ENCODE measurements at places on chromosomes 3 and 15.

DNA sequence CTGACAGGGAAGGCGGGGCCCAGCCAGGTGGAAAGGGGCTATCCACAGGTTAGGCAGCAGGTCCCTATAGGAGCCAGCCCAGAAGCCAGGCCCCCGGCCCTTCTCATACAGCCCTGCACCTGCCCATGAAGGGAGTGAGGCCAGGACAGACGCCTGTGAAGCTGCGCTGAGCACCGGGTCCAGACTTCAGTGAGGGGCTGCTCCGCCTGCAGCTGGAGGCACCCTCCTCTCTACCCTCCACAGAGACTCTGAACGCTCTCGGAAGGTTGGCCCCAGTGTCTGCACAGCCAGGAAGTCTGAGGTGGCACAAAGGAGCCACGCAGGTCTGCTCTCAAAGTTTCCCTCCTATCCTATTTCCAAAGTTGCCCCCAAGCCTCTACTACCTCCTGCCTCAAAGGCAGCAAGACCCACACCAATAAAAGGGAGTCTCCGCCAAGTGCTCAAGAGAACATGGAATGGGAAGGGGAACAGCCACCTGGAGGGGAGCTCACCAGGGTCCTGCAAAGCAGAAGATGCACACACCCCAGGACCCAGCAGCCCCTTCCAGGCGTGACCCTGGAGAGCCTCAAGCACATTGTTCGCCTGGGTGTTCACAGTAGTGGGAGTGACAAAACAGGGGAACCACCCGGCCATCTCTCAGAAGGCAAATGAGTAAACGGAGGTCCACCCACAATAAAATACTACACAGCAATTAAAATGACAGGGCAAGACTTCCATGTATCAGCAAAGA lies 19.5 kb downstream of the XXYLT1 start:
- no peak for DNase-seq

DNA sequence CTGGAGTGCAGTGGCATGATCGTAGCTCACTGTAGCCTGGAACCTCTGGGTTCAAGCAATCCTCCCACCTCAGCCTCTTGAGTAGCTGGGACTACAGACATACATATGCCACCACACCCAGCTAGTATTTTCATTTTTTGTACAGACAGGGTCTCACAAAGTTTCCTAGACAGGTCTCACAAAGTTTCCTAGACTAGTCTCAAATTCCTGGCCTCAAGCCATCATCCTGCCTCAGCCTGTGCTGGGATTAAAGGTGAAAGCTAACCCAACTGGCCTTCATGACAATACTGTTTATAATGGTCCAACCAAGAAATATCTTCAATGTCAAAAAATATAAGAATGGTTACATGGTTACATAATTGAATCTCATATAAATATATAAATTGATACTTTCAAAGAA lies 24.0 kb downstream of the GPR176 start:
- DNase-seq = no peak

DNA sequence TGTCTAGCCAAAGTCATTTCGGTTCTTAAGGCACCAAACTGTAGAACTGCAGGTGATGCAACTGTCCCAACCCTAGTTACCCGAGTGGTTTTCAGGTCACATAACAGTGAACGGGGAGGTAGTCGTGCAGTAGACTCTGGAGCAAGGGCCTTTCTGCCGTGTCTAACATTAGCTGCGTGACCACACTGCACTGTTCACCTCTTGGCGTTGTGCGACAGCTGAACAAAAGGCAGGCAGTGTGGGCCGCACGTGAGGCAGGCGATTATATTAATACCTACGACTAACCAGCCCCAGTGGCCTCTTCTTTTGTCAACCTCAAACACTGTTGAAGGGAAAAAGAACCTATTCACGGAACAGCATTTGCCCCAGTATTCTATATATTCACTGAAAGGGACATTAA lies 2.8 kb downstream of the LRRN1 start:
- no peak for DNase-seq

GRCh38 chr3:58383476-58383875 lies 50.2 kb downstream of the PDHB start:
- no peak for DNase-seq

DNA sequence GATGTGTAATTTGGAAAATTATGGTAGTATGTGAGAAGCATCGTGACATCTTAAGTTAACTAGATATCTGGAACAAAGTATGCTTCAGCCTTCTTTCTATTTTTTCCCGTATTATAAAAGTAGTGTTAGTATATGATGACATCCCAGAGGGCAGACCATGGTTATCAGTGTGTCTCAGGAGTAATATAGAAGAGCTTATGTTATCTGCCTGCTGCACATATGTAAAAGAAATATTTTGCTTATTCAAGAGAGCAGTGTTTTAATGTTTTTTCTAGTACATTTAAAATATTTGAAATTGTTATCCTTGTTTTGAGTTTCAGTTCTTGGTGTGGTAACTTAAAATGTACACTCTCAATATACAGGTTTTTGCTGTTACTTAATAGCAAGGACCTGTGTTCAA lies 24.1 kb downstream of the PLCL2 start:
- no peak for DNase-seq

- DNase-seq = no peak
These were observed 249.3 kb upstream of the VEPH1 start for GRCh38 chr3:157752554-157752953.

DNA sequence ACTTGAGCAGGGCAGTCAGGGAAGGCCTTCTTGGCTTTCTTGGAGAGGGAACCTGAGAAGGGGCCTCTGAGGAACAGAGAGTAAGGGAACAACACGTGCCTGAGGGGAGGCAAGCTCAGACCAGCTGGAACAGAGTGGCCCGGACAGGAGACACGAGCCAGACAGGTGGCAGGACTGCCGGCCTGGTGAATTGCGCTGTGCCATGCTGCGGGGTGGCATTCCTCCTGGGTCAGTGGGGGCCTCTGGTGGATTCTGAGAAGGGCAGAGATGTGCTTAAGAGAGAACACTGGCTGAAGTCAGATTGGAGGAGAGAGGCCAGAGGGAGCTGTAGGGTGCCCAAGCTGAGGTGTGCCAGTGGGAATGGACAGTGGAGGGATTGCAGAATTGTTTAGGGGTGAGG lies 4.9 kb downstream of the CHAC1 start:
- DNase-seq = no peak

DNA sequence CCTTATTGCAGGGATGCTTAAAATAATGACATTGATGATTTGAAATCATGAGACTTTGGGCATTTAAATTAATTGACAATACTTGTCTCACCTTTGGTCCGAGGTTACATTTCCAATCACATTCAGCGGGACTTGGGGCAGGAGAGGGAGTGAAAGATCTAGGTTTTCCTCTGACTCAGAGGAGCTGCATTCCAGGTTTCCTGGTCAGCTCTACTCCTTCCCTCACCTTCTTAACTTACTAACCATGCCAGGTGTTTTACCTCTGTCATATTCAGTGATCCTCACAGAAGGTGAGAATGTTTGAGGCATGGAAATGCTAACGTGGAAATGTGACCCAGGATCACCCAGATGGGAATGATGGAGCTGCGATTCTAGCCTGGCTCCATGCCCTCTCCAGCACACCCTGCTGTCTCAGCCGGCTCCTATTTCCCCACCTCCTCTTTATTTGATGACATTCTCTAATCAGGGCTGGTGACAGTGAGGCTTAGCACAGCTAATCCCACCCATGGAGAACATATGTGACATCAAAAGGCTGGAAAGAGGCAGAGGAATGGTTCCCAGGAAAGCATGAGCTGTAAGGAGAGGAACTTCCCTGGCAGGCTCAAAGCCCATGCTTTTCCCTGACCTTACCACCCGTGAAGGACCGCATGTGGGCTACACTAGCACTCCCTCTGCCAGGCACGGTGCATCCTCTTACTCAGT lies 38.7 kb downstream of the THSD4 start:
- no peak for DNase-seq

Data from NK-92 treated with Interleukin-12 subunit alpha and Interleukin-12 subunit beta, amount 100 ng/mL, for 24 hours (cell line).